ENCODE measurements at places on chromosomes 5 and 9.

DNA sequence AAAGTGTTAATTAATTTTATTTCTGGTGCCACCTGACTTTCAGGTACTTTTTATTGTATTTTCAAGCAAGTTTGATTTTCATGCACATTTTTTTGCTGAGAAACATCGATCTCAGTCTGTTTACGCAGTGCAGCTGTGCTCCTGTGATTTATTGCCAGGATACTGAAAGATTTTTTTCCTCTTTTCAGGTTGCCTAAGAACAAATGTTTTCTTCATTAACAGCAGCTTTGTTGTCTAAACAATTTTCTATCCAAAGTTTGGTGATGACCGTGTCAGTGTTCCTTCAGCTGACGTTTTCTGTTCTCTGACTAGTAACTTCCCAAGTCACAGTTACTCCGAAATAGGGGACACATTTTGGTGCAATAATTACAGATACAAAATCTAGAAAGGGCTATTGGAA lies 78.1 kb downstream of the VCAN start:
- DNase-seq = no peak

DNA sequence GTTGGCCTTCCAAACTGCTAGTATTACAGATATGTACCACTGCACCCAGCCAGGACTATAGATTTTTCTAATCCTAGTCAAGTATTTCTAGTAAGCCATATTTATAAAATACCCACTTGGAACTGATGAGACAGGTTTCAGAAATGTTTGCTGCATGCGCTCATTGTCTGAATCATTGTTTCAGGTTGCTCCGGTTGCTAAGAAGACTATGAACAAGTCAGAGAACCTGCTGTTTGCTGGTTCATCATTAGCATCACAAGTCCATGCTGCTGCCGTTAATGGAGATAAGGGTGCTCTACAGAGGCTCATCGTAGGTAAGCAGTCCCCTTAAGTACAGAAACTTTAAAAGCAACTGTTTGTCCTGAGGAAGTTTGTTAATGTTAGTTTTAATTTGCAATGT lies 5.3 kb downstream of the INVS start:
- DNase-seq = no peak

- DNase-seq = no peak
Measured at GRCh38 chr9:124752967-124753366, 18.1 kb downstream of the NR6A1 start.

- no peak for DNase-seq
Measured at GRCh38 chr9:22528485-22528884, 81.9 kb downstream of the DMRTA1 start.

- DNase-seq = no peak
Measured at GRCh38 chr5:133319244-133319643, 267.4 kb downstream of the HSPA4 start.

DNA sequence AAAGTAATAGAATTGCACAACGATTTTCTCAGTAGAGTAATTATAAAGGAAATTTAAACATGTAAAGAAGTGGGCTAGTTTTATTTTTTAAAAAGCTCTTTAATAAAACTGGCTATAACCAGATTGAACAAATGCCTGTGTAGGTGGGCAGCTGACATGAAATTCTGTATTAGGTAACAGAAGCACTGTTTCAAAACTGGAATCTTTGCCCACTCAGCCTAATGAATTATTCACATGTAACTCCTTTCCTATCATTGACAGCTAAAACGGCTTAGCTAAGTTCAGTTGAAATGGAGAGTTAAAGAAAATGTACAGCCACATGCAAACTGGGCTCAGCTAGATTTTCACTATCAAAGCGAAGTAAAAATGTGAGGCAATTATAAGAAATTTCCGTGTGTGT lies 1300.1 kb upstream of the ACO1 start:
- no peak for DNase-seq

GRCh38 chr5:61491861-61492260 lies 159.8 kb downstream of the ZSWIM6 start:
- DNase-seq = no peak

GRCh38 chr5:143311428-143311827 lies 92.1 kb downstream of the NR3C1 start:
- no peak for DNase-seq

- DNase-seq = no peak
Measured at GRCh38 chr9:93546356-93546755, 30.0 kb upstream of the PHF2 start.

DNA sequence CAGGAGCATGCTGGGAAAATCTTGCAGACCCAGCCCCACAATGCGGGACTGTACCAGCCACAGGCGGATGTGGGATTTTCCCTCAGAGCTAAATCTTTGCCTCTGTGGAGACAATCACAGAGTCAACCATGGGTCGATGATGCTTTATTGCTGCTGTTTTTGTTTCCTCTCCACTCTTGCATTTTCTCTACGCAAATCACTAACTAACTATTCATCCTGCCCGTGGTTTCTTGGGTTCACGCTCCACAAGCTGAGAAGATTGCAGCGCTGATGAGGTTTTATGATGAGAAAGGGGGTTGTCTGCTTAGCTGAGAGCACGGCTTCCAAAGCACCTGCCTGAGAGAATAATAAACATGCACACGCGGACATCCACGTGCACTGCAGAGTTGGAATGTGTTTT lies 500.2 kb upstream of the ADAMTS16 start:
- DNase-seq = no peak

GRCh38 chr5:102832445-102832844 lies 77.3 kb downstream of the PAM start:
- no peak for DNase-seq

GRCh38 chr5:132456987-132457361 lies 33.6 kb downstream of the IRF1 start:
- no peak for DNase-seq

DNA sequence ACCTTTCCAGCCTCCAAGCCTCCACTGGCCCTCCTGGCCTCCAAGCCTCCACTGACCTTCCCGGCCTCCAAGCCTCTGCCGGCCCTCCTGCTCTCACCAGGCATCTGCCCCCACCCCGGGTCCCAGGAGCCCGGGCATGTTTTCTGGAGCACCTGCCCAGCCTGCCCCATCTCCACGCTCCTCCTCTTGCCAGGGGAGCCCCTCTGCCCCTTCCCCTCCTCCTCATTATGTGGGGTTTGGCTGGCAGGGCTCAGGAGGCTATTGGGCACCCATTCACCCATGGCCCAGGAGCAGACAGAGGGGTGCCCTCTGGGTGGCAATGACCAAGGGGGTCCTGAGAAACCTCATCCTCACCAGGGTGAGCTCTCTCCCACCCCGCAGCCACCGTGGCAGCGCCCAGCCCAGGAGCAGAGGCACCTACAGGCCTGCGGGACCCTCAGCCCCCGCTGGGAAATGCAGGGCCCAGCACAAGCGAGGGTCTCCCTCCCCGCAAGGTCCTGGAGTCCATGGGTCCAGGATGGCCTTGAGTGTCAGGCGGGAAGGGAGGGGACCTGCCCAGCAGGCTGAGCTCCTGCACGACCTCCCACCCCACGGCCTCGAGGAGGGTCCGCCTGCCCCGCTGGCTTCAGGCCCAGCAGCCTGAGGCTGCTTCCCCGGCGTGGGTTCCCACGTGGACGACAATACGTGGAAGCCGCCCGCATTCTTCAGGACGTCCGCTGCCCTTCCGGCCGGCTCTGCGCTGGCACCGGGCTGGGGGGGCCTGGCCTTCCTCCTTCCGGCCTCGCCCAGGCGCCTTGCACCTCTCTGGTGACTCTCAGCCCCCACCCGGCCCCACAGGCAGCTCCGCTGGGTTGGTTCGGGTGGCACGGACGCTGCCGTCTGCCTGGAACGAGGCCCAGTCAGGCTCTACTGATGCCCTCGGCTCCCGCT lies 51.4 kb upstream of the NRARP start:
- peak; percentile 12 for DNase-seq

DNA sequence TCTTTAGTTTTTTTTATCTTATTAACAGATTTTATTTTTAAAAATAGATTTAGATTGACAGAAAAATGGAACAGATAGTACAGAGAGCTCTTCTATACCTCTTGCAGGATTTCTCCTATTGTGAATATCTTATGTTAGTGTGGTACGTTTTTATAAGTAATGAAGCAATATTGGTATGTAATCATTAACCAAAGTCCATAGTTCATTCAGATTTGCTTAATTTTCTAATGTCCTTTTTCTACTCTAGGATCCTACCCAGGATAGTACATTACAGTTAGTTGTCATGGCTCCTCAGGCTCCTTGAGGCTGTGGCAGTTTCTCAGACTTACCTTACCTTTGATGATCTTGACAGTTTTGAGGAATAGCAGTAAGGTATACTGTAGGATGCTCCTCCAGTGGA lies 30.4 kb downstream of the PPP2R2B start:
- DNase-seq = no peak

DNA sequence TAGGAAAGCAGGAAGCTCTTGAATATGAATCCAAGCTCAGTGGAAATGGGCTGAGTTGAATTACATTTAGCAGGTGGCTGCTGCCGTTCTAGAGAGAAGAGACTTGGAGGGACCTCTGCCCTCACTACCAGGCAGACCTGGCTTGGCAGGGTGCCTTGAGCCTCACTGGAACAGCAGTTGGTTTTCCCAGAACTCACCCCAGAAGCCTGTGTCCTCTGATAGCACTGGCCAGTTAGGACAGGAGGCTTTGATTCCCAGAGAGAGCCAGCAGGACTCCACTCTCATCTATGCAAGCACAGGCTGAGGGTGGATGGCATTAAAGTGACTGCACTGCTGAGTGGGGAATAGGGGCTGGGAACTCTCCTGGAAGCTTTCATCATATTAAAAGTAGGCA lies 54.8 kb downstream of the PWWP2A start:
- DNase-seq = no peak

DNA sequence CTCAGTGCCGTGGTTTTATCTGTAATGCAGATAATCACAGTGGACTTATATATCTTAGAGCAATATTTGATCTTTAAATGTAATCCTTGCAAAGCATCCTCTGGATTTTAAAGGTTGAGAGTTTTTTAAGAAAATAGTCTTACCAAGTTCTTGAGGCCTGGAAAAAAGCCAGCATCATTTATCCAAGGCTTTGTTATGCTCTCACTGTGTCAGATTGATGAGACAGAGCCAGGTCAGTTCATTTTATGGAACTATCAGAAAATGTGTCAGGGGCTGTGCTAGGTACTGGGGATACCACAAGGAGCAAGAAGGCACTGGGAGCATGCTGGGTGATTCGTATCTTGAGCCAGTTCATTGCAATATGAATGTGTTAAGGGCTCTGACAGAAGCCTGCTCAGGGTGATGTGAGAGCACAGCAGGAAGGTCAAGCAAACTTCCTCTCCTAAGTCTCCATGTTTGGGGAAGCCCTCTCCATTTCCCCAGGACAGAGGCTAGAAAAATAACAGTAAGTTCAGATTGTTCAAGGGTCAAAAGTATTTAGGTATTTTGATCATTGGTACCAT lies 19.7 kb downstream of the C7 start:
- DNase-seq = no peak

GRCh38 chr5:154430466-154430865 lies 15.3 kb upstream of the SAP30L start:
- no peak for DNase-seq

GRCh38 chr9:357560-357959 lies 142.9 kb downstream of the DOCK8 start:
- DNase-seq = no peak

DNA sequence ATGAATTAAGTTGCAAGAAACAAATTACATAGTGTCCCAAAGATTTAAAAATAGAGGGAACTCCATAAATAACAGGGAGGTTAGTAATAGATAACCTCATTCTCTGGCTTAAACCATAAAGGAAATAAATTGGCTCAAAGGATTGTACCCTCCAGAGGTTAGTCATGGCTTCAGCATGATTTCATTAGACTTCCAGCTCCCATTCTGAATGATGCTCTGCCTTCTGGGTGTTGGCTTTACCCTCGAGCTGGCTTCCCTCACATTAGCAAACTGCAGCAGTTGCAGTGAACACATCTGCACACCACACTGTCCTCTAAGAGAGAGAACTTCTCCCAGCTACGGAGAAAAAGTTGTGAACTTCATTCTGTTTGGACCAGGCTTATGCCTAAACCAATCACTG lies 70.4 kb downstream of the RGS7BP start:
- no peak for DNase-seq

DNA sequence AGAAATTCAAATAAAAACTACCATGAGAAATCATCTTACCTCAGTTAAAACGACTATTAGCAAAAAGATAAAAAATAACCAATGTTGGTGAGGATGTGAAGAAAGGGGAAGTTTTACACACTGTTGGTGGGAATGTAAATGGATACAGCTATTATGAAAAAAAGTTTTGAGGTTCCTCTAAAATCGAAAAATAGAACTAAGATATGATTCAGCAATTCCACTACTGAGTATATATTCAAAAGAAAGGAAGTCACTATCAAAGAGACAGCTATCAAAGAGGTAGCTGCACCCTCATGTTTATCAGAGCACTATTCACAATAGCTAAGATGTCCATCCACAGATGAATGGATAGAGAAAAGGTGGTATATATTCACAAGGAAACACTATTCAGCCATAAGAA lies 1888.4 kb downstream of the MAT2B start:
- DNase-seq = no peak

DNA sequence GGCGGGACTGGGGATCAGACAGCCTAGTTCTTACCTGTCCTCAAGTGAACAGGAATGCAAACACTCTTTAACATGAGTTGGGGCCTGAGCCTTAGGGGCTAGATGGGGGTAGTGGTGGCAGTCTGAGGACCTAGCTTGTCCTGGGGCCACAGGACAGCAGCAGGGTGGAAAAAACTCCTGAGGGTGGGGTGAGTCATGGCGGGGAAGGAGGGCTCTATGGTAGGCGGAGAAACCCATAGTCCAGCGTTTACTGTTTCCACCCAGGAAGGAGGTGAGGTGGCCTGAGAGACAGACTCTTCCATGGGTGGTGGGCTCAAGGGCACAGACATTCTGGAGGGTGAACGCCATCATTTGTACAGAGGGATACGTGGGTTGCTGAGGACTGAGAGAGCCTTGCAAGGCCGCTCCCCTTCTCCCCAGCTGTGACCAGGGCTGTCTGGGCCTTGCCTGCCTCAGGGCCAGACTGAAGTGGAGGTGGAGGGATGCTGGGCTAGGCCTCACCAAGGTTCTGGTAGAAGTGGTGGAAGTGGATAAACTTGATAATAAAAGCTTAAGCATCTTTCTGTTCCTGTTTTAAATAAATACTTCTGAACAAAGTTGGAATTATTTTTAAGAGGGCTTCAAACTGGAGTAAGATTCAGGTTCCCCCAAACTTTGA lies 1.1 kb upstream of the TSPAN17 start:
- DNase-seq = no peak

- DNase-seq = no peak
Measured at GRCh38 chr9:135224286-135224877, 136.9 kb downstream of the OLFM1 start.

DNA sequence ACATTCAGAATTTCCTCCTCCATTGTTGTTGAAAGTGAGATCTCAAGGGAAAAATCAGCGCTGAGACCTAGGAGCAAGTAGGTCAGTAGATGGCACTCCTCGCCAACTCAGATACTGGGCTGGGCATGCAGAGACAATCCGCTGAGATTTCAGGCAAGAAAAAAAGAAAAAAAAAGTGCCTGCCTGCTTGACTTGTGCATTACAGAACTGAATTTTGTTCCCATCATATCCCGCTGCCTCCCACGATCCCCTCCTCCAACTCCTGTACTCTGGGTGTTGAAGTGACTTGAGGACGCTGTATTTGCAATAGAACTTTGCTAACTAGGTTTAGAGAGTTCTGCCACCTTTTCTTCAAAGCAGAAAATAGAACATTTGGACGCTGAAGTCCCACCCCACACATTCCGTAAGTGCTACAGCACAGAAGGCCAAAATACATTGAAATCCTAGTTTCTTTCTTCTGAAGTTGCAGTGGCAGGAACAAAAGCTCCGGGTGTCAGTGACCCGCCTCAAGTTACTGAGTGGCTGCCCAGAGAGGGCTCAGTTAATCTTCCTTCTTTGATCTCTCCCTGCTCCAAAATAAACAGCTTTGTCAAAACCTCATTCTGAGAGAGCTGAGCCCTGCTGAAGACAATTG lies 265.8 kb downstream of the MLLT3 start:
- DNase-seq = peak; percentile 48

- no peak for DNase-seq
Measured at GRCh38 chr9:127300886-127301447, 36.4 kb downstream of the GARNL3 start.

Data from stimulated activated CD8-positive, alpha-beta memory T cell treated with anti-CD3 and anti-CD28 coated beads, Interleukin-4, amount 100 ng/mL, for 48 hours (primary cell).